ENCODE measurements at places on chromosomes 12 and 14. TPM values are rescaled to one million over a fixed set of nuclear protein-coding genes. Genes with fewer than 3 reads are reported as not detected.
A peak's percentile ranks its signal among the peaks of the same experiment; 100 is the strongest.

TSPAN8 gene
- total RNA-seq: not detected

KITLG gene
- 12.1 TPM for total RNA-seq

ANKS1B gene
- 3.4 TPM for total RNA-seq

ALG10B gene
- total RNA-seq: 6.8 TPM

TMEM179 gene
- 11.4 TPM for total RNA-seq

RPGRIP1 gene
- total RNA-seq: 0.59 TPM

TDP1 gene
- total RNA-seq: 53.4 TPM

SNRPF gene
- 77.1 TPM for total RNA-seq

ACRBP gene
- 1.3 TPM for total RNA-seq

DNA sequence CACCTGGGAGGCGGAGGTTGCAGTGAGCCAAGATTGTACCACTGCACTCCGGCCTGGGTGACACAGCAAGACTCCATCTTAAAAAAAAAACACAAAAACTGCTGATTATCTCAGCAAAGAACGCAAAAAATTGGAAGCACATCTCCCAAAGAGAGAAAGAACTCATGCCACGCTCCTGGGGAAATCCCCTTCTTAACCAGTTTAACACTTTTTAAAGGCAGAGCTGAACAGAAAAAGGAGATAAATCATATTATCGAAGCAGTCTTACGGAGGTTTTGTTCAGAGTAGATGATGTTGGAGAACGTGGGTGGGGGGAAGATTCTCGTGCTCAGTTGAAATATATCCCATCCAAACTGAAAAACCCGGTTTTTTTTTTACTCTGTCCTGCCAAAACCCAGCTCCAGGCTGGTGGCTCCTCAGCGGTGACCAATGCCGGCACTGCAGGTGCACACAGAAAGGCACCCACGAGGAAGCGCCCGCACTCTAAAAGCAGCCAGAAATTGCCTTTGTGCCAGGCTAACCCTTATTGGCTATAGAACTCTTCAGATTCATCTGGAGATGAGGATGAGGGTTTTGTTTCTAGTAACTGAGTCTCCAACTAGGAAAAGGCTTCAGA is 100.2 kb upstream of the PARP11 start:
- H3K27me3 ChIP-seq: no peaks in the 10 kb centered on the region
- no peaks in the 10 kb centered on the region for H3K36me3 ChIP-seq
- peak; percentile 23 for DNase-seq

GRCh38 chr12:24617471-24617870 is 331.4 kb downstream of the BCAT1 start:
- no peaks in the 10 kb centered on the region for H3K36me3 ChIP-seq
- no peak overlapping the region for H3K27ac ChIP-seq
- H3K27me3 ChIP-seq: no peaks in the 10 kb centered on the region
- H3K4me1 ChIP-seq: no peaks in the 10 kb centered on the region
- DNase-seq: no peak

DNA sequence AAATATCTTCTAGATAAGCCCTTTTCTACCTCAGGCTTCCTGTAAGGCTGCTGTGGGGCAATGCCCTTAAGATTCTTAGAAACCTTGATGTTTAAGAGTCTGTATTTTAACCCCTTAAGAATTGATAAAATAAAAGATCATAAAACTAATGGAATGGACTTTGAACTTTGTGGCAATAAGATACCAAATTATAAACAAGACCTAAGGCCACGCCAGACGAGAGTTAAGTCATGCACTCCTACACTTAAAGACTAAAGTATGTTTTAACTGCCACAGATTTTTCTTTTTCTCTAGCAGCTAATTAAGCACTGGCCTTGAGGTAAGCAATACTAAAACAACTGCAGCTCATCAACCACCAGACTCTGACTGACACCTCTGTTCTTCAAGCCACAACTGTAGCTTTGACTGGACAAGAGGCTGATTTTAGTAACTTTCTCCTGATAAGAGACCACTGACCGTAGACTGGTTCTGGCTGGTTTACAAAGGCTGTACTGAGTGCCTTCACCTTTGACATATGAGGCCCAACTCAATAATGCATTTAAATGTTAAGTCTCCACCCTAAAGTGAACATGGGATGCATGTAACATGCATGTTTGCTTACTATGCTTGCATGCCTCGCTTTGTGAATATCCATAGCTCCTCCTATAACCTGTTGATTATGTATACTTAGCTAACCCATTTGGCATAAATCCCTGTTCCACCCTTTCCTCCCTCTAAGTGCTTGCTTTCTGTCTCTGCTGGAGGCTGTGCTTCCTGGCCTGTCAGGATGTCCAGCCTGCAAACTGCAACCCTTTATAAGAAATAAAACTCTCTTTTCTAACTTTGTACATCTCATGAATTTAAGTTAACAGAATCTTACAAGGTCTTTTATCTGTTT is 71.9 kb downstream of the KLHL28 start:
- peaks cover 5% of the 10 kb centered on the region for H3K36me3 ChIP-seq
- H3K27me3 ChIP-seq: no peaks in the 10 kb centered on the region
- no peak for DNase-seq
- H3K4me1 ChIP-seq: no peaks in the 10 kb centered on the region
- H3K4me3 ChIP-seq: no peak overlapping the region
- no peak overlapping the region for H3K27ac ChIP-seq

DNA sequence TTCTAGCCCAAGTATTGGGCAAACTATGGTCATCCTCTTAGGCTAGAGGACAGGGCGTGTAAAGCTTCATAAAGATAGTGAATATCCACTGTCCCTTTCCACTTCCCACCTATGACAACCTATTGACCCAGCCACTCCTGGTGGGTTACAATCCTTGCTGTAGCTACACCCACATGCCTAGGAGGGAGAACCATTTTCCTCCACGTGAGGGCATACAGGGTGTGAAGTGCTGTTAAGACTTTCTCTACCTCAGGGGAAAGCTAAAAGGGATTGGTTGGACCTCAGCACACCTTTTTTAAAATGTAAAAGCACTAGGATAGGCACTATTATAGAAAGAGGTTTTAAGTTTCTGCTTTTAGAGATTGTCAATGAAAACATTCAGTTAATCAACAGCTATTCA is 124.4 kb downstream of the TPH2 start:
- no peak for DNase-seq
- no peak overlapping the region for H3K27ac ChIP-seq
- H3K4me1 ChIP-seq: no peaks in the 10 kb centered on the region
- no peak overlapping the region for H3K4me3 ChIP-seq
- H3K27me3 ChIP-seq: no peaks in the 10 kb centered on the region

- H3K36me3 ChIP-seq: peaks cover 6% of the 10 kb centered on the region
- no peaks in the 10 kb centered on the region for H3K4me1 ChIP-seq
- H3K27me3 ChIP-seq: no peaks in the 10 kb centered on the region
Measured at GRCh38 chr12:110538869-110539622, 36.9 kb downstream of the RAD9B start.
